ENCODE measurements at places on chromosomes 7 and 10.

- no peak for DNase-seq
These were observed 92.7 kb downstream of the SEMA3D start for GRCh38 chr7:85094046-85094725.

- no peak for DNase-seq
These were observed 542.3 kb upstream of the MBL2 start for GRCh38 chr10:53314876-53315275.

DNA sequence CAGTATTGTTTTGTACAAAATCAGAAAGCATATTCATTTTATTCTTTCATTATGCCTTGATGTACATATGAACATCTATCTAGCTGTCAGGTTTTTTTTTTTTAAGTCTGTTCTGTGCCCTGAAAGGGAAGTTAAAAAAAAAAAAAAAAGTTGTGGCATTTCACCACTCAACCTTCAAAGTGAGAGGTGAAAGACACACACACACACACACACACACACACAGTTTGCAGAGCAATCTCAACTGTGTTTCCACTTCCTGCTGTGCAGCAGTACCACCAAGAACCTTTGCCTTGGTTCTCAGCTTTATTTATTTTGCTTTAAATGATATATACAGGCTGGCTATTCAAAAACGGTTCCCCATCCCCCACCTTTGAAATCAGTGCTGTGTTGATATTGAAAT is 955.6 kb downstream of the GATA3 start:
- DNase-seq, result no peak

DNA sequence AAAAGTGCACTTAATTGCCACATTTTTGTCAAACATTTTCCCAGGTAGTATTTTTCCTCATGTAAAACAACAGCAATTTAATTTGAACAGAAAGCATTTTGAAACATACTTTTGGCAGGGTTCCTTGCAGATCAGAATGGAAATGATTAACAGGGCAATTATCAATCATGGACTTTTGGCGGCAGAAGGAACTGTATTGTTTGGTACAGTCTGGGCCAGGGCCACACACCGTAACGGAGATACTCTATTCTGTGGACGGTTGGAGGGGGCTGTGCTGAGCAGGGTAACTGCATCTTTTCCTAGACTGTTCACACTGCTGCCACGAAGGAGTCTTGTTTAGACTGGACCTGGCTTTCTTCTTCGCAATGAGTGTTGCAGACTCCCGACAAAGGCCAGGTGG is 62.3 kb downstream of the EGFR start:
- DNase-seq, result no peak

DNA sequence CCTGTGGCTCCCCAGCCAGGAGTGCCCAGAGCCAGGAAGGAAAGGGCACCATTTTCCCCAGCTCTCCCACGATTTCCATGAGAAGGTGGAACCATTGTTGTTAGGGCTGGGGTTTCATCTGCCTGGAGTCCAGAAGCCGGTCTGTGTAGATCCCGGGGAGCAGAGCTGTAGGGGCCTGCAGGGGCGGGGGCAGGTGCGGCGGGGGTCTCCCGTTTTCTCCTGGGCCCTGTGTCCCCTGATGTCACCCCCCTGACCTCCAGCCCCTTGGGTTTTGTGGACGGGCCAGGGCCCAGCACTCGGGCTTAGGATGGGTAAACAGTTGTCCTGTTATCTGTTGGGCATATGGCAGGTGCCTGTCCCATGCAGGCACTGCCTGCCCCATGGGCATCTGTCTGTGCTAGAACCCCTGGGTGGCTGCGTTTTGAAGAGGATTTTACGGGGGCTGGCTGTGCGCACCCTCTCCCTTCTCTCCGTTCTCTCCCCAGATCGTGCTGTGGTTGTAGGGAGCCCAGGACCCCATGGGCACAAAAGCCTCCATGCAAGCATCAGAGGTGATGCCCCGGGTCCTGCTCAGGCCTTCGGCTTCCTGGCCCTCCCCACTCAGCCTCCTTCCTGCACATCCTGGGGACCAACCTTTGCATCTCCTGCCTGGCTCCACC is 158.8 kb downstream of the WDR37 start:
- DNase-seq, result no peak

GRCh38 chr10:35456153-35456720 is 119.9 kb downstream of the CCNY start:
- no peak for DNase-seq

GRCh38 chr10:24467605-24468004 is 256.1 kb downstream of the ARHGAP21 start:
- DNase-seq, result no peak

GRCh38 chr10:57716884-57717283 is 550.8 kb downstream of the IPMK start:
- no peak for DNase-seq
